ENCODE measurements at places on chromosomes 12 and 14.

DNA sequence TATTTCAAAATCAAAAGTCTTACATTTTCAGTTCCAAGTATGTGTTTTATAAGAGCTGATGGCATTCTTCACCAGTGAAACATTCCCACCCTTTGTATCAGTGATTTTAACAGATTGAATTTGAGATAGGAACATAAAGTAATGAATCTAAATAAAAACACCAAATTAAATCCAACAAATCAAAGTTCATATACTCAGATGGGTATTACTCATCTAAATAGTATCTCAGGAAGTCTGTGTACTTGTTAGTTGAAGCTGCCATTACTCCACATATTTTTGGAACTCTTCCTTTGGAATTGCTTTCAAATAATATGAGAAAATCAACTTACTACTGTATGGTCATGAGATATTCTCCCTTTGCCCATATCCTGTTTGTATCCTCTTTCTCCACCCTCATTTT, 89.1 kb downstream of the MIA2 start:
- no peak for DNase-seq

GRCh38 chr14:37343307-37344094, 145.8 kb downstream of the MIPOL1 start:
- DNase-seq: no peak

DNA sequence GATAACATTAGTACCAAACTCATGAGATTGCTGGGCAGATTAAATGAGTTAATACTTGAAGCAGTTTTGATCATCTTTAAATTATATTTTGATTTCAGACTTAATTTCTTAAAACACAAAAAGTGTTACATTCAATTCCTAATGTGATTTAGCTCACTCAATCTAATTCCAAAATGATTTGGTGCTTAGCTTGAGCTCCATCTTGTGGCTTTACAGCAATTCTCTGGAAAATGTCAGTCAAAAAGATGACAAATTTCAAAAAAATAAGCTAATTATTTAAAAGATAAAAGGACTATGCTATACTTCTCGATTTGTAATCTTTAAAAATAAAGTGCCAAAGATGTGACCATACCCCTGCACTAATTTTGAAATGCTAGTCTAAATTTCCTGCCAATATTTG, 10.1 kb downstream of the LLPH start:
- no peak for DNase-seq

DNA sequence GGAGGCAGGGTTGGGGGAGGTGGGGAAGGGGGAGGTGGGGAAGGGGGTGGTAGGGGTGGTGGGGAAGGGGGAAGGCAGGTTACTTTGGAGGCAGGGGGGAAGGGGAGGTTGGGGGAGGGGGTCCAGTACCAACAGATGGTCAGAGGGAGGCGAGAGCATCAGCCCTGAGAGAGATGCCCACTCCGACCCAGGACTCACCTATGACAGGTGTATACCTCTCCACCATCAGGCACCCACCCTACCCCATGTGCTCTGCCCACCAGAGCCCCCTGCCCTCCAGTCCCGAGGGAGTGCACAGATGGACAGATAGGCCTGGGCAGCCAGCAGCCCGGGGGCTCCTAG, 18.6 kb downstream of the JAG2 start:
- DNase-seq: no peak

DNA sequence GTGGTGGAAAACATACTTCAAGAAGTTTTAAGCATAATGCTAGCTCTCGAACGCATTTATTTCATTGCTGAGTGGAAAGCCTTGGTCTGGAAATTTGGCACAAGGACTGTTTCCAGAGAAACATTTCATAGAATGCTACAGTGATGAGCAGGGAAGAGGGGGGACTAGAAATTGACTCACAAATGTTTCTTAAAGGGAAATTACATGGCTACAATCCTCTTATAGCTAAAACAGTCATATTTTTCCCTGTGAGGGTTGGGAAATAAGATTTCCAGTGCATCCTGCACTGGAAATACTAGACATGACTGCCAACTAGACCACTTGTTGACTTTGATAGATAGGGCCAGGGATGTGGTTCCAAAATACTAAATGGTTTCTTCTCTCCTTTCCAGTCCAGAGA, 197.3 kb upstream of the RGS6 start:
- DNase-seq: no peak

- DNase-seq: peak; percentile 86
Observed at GRCh38 chr12:132489602-132490266, at the start of gene FBRSL1. Gene FBRSL1, plus strand, starts transcription at chr12:132490151.

DNA sequence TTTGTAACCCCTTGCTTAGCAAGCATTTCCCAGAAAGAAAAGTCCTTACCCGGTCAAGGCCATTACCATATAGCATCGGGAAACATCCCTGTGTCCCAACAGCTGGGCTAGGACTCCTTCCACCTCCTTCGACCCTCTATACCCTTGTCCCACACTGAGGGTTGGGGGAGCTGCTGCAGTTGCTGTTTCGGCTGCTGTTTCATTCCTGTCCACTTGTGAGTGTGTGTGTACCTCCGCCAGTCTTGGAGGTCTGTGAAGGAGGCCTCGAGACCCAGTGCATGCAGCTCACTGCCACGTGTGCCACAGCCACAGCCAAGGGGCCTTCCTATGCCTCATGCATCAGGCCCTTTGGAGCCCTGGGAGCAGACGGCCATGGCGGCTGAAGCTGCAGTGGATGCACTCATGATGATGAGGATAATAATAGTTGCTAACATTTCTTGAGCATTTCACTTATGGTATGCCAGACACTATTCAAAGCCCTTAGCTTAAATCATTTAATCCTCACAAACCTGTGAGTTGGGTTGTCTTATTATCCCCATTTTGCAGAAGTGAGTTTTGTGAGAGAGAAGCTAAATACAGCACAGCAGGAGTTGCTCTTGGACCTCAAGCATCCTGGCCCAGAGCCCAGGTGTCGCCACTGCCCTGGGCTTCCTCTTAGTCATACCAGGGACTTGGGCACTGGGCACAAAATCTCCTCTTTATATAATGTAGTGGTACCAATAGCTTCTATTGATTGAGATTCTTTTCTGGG, 156.5 kb downstream of the PRKCH start:
- no peak for DNase-seq

DNA sequence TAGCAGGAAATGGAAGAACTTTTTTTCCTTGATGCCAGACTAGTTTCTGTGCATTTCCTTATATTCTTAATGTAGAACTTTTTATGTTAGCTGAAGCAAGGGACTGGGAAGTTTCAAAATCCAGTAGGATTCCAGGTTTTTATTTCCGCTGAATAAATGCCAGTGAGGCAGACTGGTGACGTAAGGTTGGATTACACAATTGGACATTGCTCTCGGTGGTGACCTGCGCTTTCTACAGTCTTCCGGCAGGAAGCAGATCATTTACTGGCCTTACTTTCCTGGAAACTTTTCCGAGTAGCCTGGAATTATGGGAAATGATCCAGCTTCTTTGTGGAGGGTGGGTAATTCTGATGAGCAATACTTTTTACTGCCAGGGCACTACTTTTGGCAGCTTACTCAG, 3.6 kb downstream of the IFT43 start:
- no peak for DNase-seq

DNA sequence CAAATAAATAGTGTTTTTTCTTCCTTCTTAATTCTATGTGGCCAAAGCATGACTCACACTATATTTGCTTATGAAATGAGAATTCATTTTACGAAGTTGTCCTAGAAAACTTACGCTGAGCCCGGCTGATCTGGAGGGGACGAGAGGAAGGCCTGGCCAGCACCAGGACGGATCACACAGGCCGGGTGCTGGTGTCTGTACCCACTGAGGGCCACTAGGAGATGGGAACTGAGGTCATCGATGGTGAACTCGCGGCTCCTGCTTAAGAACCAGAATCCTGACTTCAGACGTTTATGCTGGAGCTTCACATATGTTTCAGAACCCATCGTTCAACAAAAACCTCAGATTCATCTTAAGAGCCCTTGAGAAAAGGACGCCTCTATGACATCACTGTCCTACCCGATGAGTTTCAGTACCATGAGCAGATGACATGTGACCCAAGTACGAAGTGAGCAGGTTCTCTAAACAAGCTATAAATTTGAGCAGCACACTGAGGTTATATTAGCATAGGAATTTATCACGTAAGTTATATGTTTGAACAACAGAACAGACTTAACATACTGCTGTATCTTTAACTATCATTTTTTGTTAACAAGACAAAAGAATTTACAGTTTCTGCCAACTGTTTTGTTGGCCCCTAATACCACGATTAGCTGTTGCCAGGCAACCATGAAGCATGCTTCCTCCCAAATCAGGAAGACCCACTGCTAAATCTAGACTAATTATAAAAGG, 111.9 kb downstream of the FOXN3 start:
- DNase-seq: no peak
